ENCODE measurements at places on chromosomes 11 and 22.

GRCh38 chr22:38930512-38930911, 26.9 kb upstream of the APOBEC3A start:
- no peak for DNase-seq

- no peak for DNase-seq
These were observed 69.5 kb downstream of the AMBRA1 start for GRCh38 chr11:46524201-46524770.

- no peak for DNase-seq
These were observed 19.1 kb downstream of the CABIN1 start for GRCh38 chr22:24030186-24030702.

- DNase-seq = no peak
These were observed 308.0 kb upstream of the ZC3H12C start for GRCh38 chr11:109785198-109785597.

DNA sequence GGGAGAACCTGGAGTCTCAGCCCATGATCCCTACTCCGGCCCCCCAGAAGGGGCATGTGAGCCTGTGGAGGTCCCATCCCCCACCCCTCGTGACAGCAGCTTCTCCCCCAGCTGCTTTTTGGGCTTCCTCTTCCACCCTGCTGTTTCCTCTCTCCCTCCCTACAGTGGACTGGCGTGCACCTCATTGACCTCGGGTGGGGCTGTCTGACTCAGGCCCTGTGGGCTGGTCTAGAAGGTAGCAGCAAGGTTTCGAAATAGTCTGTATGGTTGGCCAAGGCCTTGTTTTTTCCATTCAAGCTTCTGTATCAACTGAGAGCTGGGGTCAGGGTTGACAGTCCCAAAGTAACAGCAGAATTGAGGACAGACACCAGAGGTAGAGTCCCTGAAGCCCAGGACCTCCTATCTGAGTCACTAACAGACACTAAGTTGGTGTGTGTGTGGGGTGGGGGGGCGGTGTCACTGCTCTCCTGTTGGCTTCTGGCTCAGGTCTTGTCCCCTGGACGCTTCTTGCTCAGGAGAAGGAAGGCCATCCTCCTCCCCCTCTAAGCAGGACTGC, 7.7 kb downstream of the SLC37A2 start:
- no peak for DNase-seq

DNA sequence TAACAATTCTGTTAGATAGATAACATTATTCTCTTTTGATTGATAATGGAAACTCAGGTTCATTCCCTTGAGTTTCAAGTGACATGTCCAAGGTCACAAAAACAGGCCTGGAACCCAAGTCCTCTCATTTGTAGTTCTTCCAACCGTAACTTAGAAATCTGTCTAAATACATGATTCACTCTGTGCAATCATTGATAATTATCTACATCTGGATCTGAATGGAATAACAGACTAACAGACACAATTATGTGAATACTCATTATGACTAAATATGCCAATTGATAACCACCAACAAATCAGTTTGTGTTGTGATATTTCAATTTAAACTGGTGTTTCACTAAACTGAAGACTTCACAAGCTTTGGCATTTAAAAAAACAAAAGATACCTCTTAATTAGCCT, 71.0 kb downstream of the RBFOX2 start:
- DNase-seq = no peak

DNA sequence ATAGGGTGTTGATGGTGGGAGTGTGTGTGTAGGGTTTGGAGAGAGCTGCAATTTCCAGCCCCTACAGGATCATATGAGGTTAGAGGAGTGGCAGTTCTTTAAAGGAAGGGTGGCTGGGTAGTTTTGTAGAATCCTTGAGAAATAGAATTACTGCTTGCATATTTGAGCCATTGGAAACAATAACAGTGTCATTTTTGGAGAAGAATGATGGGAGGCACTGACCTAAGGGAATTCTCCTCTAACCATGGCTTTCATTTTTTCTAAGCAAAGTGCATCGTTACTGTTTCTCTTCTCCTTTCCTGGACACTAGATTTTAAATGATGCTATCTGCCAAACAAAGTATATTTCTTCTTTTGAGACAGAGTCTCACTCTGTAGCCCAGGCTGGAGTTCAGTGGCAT, 66.9 kb upstream of the RRM1 start:
- no peak for DNase-seq

DNA sequence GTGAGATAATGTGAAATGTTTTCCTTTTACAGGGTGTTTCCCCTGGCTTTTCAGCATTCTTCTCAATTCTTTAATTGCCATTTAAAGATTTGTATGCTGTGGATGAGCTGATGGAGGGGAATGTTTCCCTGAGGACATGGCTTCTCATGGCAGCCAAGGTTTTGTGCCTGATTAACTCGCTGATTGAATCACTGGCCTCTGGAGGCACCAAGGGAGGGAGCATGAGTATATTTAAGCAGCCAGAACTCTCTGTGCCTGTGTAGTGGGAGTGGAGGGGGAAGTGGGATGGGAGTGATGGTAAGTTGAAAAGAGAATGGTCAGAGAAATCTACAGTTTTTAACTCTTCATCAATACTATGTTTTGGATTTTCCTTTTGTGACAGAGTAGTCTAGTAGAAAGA, 88.7 kb downstream of the STIM1 start:
- DNase-seq = no peak

DNA sequence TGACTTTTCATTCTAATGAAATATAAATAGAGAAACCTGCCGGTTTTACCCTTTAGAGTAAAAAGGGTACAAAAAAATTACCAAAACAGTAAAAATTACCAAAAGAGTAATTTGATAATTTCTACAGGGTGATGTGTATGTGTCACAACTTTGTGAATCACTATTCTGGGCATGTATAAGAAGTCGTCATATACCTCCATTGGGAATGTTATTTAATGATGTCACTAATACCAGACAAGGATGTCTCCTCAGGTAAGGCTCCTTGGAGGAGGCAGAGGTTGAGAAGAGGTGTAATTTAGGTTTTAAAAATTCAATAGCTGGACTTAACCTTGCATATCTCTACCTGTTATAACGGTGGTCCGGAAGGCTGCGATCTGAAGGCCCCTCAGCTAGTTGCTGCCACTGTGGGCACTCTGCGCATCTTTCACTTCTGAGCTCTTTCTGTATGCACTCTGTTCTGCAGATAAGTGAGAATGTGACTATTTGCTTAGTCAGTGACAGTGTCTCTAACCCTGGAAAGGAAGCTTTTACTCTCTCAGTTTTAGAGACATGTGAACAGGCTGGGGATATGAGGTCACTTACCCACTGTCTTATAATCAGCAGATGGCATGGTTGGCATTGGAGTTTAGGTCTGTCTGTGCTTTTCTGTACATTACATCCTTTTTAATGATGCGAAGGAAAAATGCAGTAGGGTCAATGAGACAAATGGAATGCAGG, 987 bp upstream of the NCR3LG1 start:
- DNase-seq = no peak

- DNase-seq = no peak
These were observed 20.9 kb downstream of the RCOR2 start for GRCh38 chr11:63896071-63896470.

- DNase-seq = no peak
These were observed at the start of gene SERPINH1 for GRCh38 chr11:75562048-75562835. SERPINH1 (plus strand) TSS chr11:75562253; CDS start chr11:75566350, 4,097 bp downstream.

DNA sequence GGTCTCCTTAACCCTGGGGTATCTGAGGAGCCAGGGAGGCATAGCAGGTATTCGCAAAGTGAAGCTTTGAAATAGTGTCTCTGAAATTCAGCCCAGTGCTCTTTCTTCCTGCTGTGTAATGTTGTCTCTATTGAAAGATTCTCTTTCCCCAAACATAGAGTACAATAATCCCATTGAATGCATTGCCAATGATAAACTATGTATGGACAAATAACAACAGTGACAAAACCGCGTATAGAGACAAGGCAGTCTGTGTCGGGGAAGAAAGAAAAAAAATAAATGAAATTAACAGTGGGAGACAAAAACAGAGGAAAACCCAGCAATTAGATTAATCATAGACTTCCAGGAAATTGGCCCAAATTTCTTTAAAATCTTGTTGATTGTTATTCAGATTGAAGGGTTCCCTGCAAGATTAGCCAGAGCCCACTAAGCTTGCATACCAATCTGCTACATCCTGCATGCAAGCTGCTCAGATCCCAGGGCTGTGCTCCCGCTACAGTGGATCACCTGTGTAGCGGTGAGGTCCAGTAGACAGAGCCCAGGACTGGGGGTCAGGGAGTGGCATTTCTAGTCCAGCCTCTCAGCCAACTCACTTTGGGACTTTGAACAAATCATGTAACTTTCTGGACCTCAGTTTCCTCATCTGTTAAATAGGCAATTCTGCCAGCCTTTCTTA, 492.8 kb downstream of the INSC start:
- DNase-seq = no peak

- no peak for DNase-seq
These were observed 34.2 kb upstream of the BIRC3 start for GRCh38 chr11:102283116-102283485.

DNA sequence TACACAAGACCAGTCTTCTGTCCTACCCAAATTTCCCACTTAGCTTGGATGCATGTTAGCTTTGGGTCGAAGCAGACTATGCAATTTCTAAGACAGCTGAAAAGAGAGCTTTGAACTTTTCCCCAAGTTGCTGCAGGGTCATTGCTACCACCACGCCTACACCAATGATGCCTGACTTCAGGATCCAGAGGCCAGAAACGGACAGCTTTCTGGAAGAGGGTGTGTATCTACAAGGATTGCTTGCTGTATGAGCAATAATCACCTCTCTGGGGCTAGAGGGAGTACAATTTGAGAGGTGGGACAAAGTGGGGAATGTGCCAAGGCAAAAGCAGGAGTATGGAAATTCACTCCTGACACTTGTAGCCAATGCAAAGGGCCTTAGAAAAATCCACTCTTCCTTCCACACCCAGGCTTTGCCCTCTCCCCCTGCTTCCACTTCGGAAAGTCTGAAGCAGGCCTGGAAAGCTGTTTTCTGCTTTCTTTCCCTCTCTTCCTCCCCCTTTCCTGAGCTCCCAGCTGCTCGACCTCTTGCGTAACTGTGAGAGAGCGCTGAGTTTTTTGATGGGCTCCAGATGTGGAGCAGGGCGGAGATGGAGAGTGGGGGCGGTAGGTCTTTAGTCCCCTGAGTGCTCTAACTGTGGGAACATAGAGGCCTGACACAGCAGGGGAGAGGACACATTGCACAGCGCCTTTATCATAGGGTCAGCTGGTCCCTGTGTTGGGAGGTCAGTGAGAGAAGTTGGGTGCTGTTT, 2.1 kb upstream of the PHLDB1 start:
- DNase-seq = no peak

DNA sequence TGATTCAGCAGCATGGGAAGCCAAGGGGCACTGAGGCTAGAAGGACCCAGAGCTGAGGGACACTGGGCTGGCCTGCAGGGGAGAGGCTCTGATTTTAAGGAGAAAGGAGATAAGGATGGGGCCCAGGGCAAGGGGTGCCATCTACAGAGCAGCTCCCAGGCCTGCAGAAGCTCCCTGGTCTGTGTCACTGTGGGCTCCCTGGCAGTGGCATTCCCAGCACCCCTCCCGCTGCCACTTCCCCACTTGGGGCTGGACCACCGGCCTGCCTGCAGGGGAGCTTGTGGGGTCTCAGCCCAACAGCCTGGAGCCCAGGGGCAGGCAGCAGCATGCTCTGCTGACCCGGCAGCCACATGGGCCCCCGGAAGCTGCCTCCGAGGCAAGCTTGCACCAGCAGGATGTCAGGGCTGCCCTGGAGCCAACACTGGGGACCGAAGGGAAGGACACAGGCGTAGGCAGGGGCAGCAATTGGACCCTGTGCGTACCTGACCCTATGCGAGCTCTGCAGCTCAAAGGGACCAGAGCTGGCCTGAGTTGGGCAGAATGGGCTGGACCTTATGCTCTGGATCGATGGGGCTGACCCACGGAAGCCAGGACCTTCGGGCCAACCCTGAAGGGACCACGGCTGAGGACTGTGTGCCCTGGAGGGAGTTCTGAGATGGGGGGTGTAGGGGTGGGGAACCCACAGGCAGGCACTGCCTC, 35.4 kb upstream of the WNT7B start:
- no peak for DNase-seq

GRCh38 chr11:3087373-3087772, 30.1 kb upstream of the CARS1 start:
- no peak for DNase-seq

- no peak for DNase-seq
These were observed 50.7 kb downstream of the TP53I11 start for GRCh38 chr11:44899959-44900358.

- no peak for DNase-seq
These were observed 18.3 kb downstream of the AMOTL1 start for GRCh38 chr11:94786264-94787126.

GRCh38 chr11:8693010-8693551, 10.5 kb downstream of the RPL27A start:
- DNase-seq = no peak

DNA sequence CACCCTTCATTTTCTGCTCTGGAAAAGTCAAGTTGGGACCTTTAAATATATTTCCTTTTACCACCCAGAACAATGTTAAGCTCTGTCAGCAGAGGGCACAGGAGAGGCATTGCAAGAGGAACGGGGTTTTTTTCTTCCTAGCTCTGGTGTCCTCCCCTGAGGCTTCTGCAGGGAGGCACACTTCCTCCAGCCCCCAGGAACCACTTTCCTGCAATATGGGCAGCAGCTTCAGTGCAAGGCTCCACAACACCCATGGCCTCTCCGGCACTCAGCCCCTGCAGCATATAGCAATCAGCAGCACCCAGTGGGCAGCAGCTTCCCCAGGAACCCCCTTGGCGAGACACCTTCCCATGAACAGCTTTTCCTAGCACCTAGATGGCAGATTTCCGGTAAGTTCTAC, 101.4 kb downstream of the SYT9 start:
- DNase-seq = no peak

GRCh38 chr11:121672630-121673487, 220.1 kb upstream of the SORL1-AS1 start:
- DNase-seq = no peak
